ENCODE measurements at places on chromosomes 12 and 14. TPM values are rescaled to one million over a fixed set of nuclear protein-coding genes. Genes with fewer than 3 reads are reported as not detected.

SOAT2 gene
- not detected for total RNA-seq

PWP1 gene
- total RNA-seq: 49.7 TPM

ARMH4 gene
- 42.6 TPM for total RNA-seq

CLEC9A gene
- total RNA-seq: not detected

CELA1 gene
- not detected for total RNA-seq

TBX5 gene
- not detected for total RNA-seq

RERGL gene
- total RNA-seq: not detected

CCDC197 gene
- total RNA-seq: not detected

POLE2 gene
- total RNA-seq: 25.7 TPM

P2RX2 gene
- 1.8 TPM for total RNA-seq

CAPZA3 gene
- total RNA-seq: not detected

TEX22 gene
- 0.83 TPM for total RNA-seq

GALNT9 gene
- 0.35 TPM for total RNA-seq

RERG gene
- not detected for total RNA-seq

TAS2R43 gene
- 0.48 TPM for total RNA-seq

EML1 gene
- total RNA-seq: 16.7 TPM

ZC3H10 gene
- 8.9 TPM for total RNA-seq

SUOX gene
- 21.0 TPM for total RNA-seq

HNF1A gene
- not detected for total RNA-seq

CCDC38 gene
- not detected for total RNA-seq

KRT81 gene
- total RNA-seq: not detected

BATF gene
- total RNA-seq: not detected

ARHGDIB gene
- 0.29 TPM for total RNA-seq

HOXC9 gene
- total RNA-seq: not detected

FOXM1 gene
- 109 TPM for total RNA-seq

VDR gene
- total RNA-seq: 0.70 TPM

NXPH4 gene
- total RNA-seq: 2.1 TPM

SERPINA3 gene
- not detected for total RNA-seq

PTHLH gene
- total RNA-seq: 0.35 TPM

ACSM4 gene
- total RNA-seq: not detected

FGD6 gene
- 39.5 TPM for total RNA-seq

ZFHX2 gene
- 19.4 TPM for total RNA-seq

PCNX4 gene
- 40.0 TPM for total RNA-seq

ADAMTS20 gene
- total RNA-seq: 2.1 TPM

BMAL2 gene
- total RNA-seq: 23.1 TPM

TRIM9 gene
- 0.98 TPM for total RNA-seq

TAS2R8 gene
- not detected for total RNA-seq

ENDOU gene
- total RNA-seq: not detected

P2RX4 gene
- 8.1 TPM for total RNA-seq

TNS2 gene
- total RNA-seq: 4.5 TPM
